ENCODE measurements at places on chromosomes 1 and 21. TPM values are rescaled to one million over a fixed set of nuclear protein-coding genes. Genes with fewer than 3 reads are reported as not detected.

ADARB1 gene
- total RNA-seq = 46.0 TPM

KPNA6 gene
- 65.5 TPM for total RNA-seq

CTTNBP2NL gene
- 13.3 TPM for total RNA-seq

CDK18 gene
- 13.8 TPM for total RNA-seq

OLFML2B gene
- 0.11 TPM for total RNA-seq

CR1L gene
- not detected for total RNA-seq

RHOC gene
- total RNA-seq = 1,206 TPM

TDRD10 gene
- total RNA-seq = not detected

DIO1 gene
- not detected for total RNA-seq

PRAMEF10 gene
- total RNA-seq = not detected
